ENCODE measurements at places on chromosomes 5 and 9. TPM values are rescaled to one million over a fixed set of nuclear protein-coding genes. Genes with fewer than 3 reads are reported as not detected.

DNA sequence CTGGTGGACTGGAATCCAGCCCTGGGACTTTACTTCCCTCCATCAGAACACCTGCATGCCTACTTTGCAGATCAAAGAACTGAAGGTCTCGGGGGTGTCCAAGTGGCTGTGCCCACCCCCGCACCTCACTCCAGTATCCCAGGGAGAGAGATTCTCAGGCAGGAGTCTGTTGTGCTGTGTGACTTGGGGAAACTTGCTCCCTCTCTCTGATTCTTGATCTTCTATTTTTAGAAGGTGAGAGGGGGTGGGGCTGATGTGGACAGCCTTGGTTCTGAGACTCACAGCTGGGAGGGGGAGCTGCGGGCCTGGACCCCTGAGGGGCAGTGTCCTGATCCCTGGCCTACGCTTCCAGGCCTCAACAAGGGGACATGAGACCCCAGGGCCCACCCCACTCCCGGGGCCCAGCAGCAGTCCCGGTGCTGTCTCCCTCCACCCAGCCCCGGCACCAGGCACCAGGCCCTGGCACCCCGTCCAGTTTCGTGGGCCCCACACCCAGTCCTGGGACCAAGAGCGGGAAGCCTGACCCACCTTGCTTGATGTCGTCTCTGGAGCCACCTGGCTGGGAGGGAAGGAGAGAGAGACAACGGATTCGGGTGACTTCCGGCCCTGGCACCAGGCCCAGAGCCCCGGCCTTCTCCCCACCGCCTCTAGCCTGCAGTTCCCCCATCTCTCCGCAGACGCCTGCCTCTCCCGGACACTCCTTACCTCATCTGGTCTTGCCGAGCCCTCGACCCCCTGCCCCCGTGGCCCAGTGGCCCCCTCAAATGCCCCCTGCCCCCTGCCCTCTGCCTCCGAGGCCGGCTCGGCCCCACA, 74.0 kb upstream of the SPTLC1 start:
- no peaks in the 10 kb centered on the region for H3K4me1 ChIP-seq
- no peaks in the 10 kb centered on the region for H3K36me3 ChIP-seq
- no peak overlapping the region for H3K27ac ChIP-seq
- no peak overlapping the region for H3K4me3 ChIP-seq

GRCh38 chr5:173699966-173700365, 83.5 kb upstream of the BOD1 start:
- H3K4me1 ChIP-seq = no peaks in the 10 kb centered on the region
- no peak overlapping the region for H3K27ac ChIP-seq
- H3K4me3 ChIP-seq = no peak overlapping the region

PCDHGC4 gene
- total RNA-seq = 4.9 TPM

NADK2 gene
- 9.6 TPM for total RNA-seq

PCDHB4 gene
- total RNA-seq = 8.3 TPM

URM1 gene
- 15.2 TPM for total RNA-seq

FOXI1 gene
- total RNA-seq = not detected

DNA sequence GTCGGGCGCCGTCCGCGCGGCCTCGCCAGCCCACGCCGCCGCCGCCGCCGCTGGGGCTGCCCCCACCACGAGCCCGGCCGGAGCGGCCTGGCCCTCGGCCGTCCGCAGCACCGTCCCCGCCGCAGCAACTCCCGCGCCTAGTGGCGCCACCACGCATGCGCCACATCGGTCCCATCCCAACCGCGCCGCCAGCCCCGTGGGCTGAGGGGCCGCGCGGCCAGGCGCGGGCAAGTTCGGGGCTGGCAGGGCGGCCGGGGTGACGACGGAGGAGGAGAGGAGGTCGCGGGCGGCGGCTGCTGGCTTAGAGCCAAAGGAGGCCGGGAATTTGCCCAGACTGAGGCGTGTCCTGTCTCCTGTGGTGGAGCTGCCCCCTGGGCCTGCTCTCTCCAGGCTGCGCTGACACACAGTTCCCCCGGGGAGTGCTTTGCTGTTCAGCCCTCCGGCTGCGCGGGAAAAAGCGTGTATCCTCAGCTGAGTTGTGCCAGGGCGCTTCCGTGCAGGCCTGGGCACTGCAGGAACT, at the start of gene TUSC1:
Gene TUSC1 (minus strand): TSS at position 298 of the 520 bp plus-strand sequence. CDS start 132 bp downstream, at position 166.
- H3K27me3 ChIP-seq = no peaks in the 10 kb centered on the region
- peaks cover 30% of the 10 kb centered on the region for H3K4me1 ChIP-seq
- peak within 1 kb of the TSS; percentile 92 for H3K4me3 ChIP-seq
- DNase-seq = no peak
- no peaks in the 10 kb centered on the region for H3K36me3 ChIP-seq
- H3K27ac ChIP-seq = peak within 1 kb of the TSS; percentile 95

PCDHA10 gene
- 0.25 TPM for total RNA-seq

CENPH gene
- 3.9 TPM for total RNA-seq

DNA sequence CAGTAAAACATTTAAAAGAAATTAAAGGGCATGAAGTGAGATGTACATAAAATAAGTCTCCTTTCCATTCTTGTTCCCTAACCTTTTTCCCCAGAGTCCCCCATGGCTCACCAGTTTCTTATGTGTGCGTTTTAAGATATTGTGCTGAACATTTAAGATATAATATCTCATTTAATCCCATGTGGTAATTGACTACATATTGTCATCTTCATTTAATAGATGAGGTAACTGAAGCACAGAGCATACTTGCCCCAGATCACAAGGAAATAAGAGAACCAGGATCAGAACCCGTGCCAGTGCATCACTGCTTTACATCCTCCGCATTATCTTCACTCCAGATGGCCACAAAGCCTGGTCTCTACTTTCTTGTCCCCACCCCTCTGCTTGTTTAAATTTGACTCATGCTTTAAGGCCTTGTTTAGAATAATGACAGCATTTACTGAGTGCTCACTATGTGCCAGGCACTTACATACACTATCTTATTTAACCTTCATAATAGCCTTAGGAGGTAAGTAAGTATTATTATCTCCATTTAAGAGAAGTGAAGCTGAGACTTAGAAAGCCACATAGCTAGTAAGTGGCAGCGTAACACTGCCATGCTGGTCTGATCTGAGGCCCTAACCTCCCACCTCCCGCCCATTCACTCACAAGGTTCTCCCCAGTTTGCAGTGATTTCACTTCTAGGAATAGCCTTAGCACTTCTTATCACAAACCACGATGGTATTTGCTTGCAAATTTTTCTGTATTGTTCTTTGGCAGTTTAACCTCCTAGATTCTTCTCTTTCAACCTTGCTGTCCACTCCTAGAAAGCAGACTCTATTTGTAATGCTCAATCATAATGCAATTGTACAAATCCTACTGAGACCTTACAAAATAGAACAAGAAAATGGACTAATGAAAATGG, 78.4 kb upstream of the IL6ST start:
- H3K4me1 ChIP-seq = peaks cover 35% of the 10 kb centered on the region
- H3K4me3 ChIP-seq = no peak overlapping the region
- H3K27ac ChIP-seq = no peak overlapping the region
- no peak for DNase-seq
- no peaks in the 10 kb centered on the region for H3K36me3 ChIP-seq
- no peaks in the 10 kb centered on the region for H3K27me3 ChIP-seq

- no peak for DNase-seq
- H3K4me3 ChIP-seq = no peak overlapping the region
- H3K4me1 ChIP-seq = peaks cover 14% of the 10 kb centered on the region
Measured at GRCh38 chr5:158155067-158155466, 296.1 kb upstream of the CLINT1 start.

PCDHB15 gene
- total RNA-seq = 3.2 TPM
